ELR (cell line): ENCODE measurements at places on chromosomes 11 and 22.
A peak's percentile ranks its signal among the peaks of the same experiment; 100 is the strongest.

DNA sequence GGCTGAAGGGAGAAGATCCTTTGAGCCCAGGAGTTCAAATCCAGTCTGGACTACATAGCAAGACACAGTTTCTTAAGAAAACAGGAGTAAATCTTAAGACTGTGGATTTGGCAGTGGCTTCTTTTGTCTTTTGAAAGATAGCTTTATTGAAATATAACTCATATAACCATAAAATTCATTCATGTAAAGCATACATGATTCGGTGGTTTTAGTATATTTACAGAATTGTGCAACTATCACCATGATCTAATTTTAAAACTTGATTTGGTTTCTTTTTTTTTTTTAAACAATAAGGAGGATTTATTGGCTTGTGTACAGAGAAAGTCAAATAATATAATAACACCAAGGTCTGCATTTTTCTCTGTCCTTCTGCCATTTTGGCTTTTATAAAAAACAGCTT, 23.1 kb upstream of the PSMA1 start:
- no peak for DNase-seq

DNA sequence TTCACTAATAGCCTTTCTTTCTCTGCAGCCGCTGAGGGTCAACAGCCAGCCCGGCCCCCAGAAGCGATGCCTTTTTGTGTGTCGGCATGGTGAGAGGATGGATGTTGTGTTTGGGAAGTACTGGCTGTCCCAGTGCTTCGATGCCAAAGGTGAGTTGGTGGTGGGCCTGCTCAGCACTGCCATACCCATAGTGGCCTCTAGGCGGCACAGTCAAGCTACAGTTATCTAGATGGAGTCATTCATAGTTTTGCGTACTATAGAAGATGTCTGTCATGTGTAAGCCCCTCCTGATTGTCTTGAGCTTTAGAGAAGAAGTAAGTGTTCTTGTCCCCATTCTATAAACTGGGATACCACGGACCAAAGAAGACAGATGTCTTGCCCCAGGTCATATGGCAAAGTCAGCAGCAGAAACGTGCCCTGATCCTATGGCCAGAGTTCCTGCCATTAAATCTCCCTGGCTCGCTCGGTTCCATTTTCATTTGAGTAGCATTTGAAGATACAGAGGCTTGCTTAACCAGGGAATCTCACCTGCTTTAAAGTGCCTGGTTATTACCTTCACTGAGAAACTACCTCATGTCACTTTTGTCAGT, 42.1 kb upstream of the CRTAM start:
- DNase-seq = peak; percentile 63

DNA sequence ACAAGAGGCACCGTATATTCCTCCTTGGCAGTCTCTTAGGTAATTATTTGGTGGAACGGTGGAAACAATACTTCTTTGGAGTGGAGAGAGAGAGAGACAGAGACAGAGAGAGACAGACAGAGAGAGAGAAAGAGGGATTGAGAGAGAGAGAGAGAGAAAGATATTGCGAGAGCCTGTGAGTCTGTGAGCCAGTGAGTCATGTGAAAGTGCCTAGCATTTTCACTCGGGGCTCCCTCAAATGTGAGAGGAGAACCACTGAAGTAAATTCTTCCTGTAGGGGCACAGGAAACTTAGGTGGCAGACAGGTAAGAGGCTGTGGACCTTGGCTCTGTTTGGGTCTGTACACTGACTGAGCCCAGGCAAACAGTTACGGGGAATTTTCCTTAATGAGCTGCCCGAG, 31.6 kb upstream of the SNX19 start:
- no peak for DNase-seq

DNA sequence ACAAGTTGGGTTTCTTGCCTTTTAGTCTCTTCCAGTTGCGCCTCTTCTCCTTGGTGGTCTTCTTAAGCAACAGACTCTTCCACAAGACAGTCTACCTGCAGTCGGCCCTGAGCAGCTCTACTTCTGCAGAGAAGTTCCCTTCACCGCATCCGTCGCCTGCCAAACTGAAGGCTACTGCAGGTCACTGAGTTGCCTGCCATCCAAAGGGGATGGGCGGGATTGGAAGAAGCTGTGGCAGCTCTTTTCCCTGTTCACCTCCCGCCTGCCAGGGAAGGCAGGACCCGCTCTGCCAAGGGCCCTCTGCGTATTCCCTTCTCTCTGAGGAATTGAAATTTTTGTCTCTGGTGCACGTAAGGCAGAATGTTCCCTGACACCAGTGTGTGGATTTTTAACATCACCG, 9.2 kb upstream of the STT3A start:
- DNase-seq = no peak

DNA sequence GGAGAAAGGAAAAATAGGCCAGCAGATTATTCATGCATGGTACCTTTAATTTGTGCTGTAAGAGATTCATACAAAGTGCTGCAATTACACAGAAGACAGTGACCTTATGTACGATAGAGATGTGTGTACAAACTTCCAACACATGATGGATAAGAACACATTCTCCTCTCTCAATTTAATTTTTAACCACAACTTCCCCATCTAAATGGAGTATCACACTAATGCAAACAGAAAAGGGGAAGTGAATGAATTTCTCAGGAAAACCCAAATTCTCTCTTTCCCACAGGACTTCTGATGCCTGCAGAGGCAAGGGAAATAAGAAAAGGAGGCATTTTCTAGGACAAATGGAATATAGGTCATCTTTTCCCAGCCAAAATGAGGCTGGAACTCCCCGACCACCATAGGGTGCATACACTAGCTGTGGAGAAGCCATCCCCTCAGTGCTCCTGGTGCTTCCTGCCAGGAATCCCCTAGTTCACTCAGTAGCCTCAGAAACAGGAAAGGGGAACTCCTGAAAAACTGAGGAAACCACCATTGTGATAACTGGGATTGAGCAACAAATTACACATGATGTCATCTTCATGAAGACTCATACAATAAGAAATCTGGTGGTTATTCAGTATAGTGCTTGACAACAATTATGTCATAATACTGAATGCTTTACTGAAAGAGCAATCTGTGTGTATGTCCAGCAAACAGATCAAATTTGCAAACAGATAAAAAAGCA, 22.4 kb downstream of the MMP10 start:
- DNase-seq = peak; percentile 79

DNA sequence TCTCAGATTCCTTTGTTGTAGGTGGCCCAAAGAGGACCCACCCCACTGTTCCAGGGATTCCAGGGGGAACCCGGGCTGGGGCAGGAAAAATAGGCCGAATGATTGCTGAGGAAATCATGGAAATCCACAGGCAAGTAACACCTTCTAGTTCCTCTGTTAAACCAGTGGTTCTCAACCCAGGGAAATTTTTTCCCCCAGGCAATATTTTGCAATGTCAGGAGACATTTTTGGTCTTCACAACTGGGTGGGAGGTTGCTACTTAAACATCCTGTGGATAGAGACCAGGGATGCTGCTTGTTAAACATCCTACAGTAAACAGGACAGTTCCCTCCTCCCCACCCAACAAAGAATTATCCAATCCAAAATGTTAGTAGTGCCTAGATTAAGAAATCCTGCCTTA, 84.7 kb downstream of the BTBD10 start:
- no peak for DNase-seq

- DNase-seq = no peak
Observed at GRCh38 chr11:94459576-94459975, 34.1 kb downstream of the MRE11 start.

DNA sequence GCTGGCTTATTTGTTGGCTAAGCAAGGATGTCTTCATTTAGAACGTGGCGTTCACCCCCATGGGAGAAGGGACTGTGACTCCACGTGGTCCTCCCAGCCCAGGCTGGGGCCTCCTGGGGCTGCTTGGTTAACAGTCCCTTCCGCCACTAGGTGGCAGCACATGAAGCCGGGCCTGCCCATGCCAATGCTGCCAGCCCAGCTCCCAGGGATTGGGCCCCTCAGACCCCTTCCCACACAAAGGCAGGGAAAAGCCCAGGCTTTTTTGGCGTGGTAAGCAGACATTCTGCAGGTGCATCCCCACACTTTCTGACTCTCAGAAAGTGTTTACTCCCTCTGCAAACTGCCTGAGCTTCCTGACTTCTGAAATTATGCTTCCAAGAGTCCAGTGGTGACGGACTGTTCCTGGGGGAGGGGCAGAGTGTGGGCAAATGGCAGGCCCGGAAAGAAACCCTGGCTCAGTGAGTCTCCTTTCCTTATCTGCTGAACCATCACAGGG, 3.1 kb downstream of the CBX6 start:
- peak; percentile 81 for DNase-seq

GRCh38 chr22:37680191-37680851, 4.9 kb downstream of the LGALS1 start:
- peak; percentile 50 for DNase-seq

- no peak for DNase-seq
Observed at GRCh38 chr11:3133261-3134217, 31.6 kb downstream of the OSBPL5 start.

- no peak for DNase-seq
Observed at GRCh38 chr22:48609279-48609865, 1218.3 kb downstream of the BRD1 start.
